ENCODE measurements at places on chromosomes 5 and 9.

- DNase-seq: no peak
Observed at GRCh38 chr9:136802321-136802720, 5.4 kb upstream of the RABL6 start.

GRCh38 chr5:72848474-72849428 is 32.3 kb downstream of the TNPO1 start:
- peak; percentile 56 for DNase-seq

- no peak for DNase-seq
Observed at GRCh38 chr5:132825033-132825833, 5.2 kb downstream of the SHROOM1 start.

DNA sequence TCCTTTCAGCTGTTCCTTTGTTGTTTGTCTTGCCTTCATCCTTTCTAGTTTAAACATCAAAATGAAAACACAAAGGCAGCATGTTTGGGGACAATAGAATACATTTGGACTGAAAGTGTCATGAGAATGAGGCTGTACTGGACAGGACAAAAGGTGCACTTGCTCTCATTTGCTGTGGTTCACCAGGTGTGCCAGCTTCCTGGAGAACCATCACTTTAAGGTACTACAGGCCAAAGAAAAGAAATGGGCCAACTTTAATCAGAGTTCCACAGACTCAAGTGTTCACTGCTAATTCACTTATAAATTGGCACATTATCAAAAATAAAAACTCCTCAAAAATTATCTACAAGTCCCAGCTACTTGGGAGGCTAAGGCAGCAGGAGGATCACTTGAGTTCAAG is 53.8 kb downstream of the ABHD17B start:
- no peak for DNase-seq

- peak; percentile 21 for DNase-seq
Observed at GRCh38 chr9:35070823-35071813, 1.3 kb downstream of the VCP start.

DNA sequence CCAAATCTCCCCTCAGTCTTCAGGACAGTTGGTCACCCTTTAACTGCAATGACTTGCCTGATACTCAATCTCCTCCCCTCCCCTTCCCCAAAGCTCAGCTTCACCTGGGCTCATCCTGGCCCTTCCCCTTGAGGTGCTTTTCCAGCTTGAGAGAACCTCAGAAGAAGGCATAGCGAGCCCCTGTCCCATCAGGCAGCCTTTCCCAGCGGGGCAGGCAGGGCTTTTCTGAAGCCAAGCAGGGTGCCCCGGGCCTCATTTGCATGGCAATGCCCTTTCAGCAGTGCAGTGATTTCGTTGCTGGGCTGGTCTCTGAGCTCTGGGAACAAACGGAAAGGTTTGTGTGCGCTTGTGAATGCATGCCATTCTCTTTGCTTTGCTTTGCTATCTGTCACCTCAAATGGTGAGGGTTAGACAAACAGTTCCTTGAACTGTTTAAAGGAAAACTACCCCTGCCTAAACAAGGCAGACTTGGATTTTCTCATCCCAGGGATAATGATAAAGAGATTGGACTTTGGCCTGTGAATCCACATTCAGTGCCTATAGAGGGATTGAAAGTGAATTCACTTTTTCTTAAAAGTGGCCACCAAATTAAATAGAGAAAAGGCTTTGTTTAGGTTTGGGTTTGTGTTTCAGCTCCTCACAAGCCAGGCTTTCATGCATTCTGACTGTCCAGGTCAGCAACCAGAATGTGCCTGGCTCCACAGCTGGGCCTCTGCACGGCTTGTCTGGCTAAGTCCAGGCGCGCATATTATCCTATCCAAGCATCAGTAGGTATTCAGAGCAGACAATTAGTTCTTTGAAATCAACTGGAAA is 165.3 kb downstream of the ZNF608 start:
- DNase-seq: no peak

DNA sequence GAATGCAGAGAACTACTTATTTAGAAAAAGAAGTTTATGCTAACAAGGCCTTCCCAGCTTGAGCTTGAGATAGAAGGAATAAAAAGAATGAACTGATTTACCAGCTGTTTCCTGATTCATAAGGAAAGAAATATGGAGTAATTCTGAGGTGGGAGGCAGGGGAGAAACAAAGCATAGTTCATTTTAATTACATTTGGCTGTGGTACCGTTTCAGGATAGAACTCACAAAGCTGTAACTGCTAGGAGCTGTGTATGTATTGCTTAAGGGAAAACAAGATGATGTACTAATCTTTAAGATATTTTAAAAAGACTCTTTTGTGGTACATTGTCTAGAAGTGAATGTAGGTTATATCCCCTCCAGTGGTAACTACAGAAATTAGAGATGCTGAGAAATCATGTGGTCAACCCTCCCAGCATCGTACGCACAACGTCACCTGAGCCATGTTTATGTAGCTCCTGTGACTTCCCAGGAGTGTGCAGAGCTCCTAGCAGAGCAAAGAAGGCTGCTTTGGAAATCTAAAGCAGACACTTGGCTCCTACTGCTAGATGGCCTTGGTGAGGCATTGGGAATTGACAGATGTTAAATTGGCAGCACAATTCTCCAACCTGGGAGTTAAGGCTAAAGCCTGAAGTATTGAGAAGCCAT is 208.3 kb upstream of the VLDLR start:
- DNase-seq: no peak

DNA sequence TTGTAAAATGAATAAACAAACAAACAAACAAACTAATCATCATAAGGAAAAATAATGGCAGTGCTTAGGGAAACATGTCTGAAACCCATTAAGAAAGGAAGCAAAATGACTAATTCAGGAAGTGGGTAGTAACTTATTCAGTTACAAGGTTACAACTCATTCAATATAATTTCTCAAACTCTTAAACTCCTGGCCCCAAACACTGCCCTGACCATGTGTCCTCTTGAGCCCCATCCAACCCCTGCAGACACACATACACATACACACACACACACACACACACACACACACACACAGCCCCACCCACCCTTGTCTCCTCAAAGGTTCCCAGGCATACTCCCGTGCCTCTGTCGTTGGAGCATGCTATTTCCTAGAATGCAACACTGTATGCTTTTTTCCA is 193.9 kb downstream of the SEC61B start:
- no peak for DNase-seq

DNA sequence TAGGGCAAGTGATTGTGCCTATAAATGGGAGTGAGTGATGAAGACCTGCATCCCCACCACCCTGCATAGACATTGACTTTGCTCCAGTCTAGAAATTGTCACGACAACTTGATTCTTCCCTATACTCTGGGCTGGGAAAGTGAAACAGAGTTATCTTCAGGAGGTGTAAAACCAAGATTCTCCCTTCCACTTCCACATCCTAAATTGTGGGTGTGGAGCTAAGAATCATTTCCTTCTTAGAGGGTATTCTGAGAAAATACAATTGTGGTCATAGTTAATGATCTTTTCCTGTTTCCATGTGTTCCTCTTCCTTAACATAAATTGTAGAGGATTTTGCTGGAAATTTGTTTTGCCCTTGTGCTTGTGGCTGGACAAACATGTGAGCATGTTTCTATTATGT is 96.8 kb upstream of the PJA2 start:
- DNase-seq: no peak

DNA sequence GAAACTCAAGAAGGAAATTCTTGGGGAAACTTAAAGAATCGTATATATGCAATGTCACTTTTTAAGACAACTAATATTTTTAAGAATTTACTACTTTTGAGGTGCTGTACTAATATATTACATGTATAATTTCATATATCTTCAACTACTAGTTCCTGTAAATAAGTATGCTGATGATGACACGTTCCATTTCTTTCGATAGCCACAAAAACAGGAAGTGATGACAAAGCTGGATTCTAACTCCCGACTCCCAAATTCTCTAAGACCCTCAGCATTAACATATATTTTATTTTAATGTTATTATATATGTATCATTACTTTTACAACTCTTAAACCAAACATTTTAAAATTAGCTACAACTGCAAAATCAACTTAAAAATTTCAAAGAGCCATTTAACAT is 74.8 kb downstream of the STK32A start:
- no peak for DNase-seq

DNA sequence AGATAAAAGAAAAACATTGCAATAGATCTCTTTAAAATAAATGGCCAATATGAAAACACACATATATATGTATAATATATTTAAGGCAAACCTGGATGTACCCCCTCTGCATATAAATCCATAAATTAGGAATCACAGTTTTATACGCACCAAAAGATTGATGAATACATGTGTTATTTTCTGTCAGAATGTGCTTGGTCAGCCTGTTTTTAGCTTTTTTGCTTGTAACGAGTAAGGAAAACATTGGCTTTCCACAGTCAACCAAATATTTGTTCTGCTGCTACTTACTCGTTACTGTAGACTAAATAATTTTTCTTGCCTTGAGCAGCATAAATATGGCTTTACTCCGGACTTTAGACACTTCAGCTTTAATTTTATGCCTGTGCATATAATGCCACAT is 173.7 kb downstream of the CWC27 start:
- no peak for DNase-seq

DNA sequence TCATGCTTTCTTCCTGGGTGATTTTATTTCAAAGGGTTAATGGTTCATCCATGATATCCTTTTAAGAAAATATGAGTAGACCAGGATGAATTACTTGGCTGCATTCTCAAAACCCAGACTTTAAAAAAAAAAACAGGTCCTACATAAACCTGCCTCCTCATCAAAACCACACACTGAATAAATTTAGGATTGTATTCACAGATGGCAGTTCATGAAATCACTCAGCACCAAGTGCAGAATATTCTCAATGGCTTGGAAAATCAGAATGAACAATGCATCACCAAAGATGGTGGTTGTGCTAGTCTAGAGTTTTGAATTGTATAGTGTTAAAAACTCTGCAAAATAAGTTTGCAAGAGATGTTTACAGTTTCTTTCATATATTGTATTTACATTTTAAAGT is 145.4 kb upstream of the GRAMD2B start:
- DNase-seq: no peak

- DNase-seq: no peak
Observed at GRCh38 chr9:111147041-111147440, 108.8 kb upstream of the LPAR1 start.

GRCh38 chr5:56838409-56839039 is 23.2 kb downstream of the MAP3K1 start:
- no peak for DNase-seq

DNA sequence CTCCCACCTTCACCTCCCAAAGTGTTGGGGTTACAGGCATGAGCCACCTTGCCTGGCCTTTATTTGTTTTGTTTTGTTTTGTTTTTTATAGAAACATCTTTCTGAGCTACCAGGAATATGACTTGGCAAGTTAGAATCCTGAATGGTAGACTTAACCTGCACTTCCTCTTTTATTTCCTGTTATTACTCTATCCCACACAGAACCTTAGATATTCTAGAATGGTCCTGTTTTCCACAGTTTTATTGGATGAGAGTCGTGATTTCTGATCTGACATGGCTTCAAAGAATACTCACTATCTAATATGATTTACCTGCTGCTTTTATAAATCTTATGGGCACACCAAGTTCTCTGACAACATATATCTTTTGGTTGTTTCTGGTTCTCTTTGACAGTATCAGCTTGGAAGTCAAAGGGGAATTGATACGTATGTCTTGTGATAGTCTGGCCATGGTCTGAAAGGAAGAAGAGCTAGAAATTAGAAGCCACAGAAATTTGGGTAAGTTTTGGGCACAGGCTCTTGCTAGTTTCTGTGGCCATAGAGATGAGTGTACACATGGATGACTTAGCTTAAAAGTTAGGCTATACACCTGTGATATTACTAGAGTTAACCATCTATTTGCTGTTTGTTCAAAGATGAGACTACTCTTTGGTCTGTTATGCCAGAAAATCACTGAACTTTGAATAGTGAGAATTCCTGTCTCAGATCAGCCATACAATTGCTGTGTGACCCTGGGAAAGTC is 4.7 kb upstream of the PANK3 start:
- no peak for DNase-seq

DNA sequence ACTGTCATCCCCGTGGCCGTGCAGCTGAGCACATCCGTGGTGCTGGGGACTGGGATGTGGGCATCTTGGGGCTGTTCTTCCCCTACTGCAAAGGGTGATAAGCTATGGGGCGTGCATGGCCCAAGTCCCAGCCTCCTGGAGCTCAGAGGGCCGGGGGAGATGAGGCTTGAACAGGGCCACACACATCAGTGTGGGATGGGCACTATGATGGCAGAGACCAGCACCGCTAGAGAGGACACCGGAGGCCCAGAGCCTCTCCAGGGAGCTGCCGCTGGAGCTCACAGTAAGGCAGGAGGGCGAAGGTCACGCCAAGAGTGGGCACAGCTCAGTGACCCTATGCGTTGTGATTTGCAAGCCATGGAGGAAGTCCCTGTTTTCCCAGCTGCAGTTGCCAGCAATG is 63.5 kb downstream of the OLFM1 start:
- DNase-seq: no peak

DNA sequence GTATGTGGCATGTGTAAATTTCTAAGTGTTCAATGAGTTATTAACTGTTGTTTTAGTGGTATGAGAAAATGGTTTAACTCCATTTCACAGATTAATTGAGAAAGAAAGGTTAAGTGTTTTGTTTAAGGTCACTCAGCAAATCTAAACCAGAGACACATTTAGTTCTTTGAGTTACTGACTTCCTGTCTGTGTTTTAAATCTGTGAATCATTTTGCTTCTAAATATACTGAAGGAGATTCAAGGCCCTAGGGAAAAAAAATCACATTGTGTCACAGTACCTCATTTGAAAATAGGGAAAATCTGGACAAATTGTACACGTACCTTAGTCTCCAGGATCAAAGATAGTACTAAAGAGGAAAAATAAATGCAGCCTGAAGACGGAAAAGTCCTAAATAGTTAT is 368.2 kb downstream of the TMEM161B start:
- DNase-seq: no peak

GRCh38 chr9:135401218-135401617 is 78.4 kb upstream of the PPP1R26 start:
- DNase-seq: no peak

DNA sequence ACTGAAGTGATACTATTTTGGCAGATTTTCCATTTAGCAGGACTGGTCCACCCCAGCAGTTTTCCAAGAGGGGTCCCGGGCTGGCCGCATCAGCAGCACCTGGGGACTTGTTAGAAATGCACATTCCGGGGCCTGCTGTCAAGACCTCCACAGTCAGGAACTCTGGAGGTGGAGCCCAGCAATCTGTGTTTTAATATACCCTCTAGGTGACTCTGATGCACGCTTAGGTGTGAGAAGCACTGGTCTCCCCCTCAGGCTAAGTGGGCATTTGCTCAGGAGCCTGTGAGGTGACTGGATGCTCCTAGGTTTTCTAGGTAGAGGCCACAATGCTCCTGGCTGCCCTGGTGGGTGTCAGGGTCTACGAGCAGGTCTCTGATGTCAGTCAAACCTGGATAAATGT is 81.7 kb downstream of the DCP2 start:
- no peak for DNase-seq

- no peak for DNase-seq
Observed at GRCh38 chr5:50657044-50657443, 9.4 kb upstream of the PARP8 start.

GRCh38 chr9:119332522-119332921 is 36.7 kb downstream of the BRINP1 start:
- no peak for DNase-seq
